ENCODE measurements at places on chromosomes 1 and 21.

- peaks cover 13% of the 10 kb centered on the region for H3K36me3 ChIP-seq
- peak overlapping the region; percentile 7 for H3K4me3 ChIP-seq
- DNase-seq: no peak
- H3K4me1 ChIP-seq: no peaks in the 10 kb centered on the region
Measured at GRCh38 chr1:7420470-7421100, 350.5 kb upstream of the VAMP3 start.

GRCh38 chr1:25647863-25648262, 31.3 kb downstream of the MAN1C1 start:
- no peak for DNase-seq
- H3K27me3 ChIP-seq: peaks cover 7% of the 10 kb centered on the region
- H3K27ac ChIP-seq: peak overlapping the region; percentile 18
- peaks cover 9% of the 10 kb centered on the region for H3K36me3 ChIP-seq

DNA sequence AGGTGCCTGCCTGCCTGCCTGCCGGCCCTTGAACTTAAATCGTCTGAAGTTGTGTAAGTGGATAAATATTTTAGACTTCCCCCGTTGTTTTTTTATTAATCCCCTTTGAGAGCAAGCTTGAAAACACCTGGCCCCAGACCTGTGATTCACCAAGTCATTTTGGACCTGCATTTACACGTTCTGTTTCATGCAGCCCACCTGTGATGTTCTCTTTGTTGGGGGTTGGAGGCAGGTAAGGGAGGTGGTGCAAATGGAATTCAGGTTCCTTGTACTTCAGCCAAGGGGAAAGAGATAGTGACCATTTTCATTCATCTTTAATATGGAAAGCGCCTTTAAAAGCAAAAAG, 1.2 kb downstream of the SLC37A1 start:
- peaks cover 10% of the 10 kb centered on the region for H3K4me1 ChIP-seq
- DNase-seq: no peak
- peak overlapping the region; percentile 42 for H3K27ac ChIP-seq
- H3K36me3 ChIP-seq: peaks cover 6% of the 10 kb centered on the region
- peak overlapping the region; percentile 91 for H3K4me3 ChIP-seq

- H3K27ac ChIP-seq: no peak overlapping the region
- DNase-seq: no peak
- H3K36me3 ChIP-seq: peaks cover 12% of the 10 kb centered on the region
- H3K4me3 ChIP-seq: no peak overlapping the region
Measured at GRCh38 chr1:245829826-245830225, 675.0 kb downstream of the KIF26B start.

- peak overlapping the region; percentile 88 for H3K4me3 ChIP-seq
- peaks cover 4% of the 10 kb centered on the region for H3K27me3 ChIP-seq
- no peak for DNase-seq
- peaks cover 8% of the 10 kb centered on the region for H3K4me1 ChIP-seq
- H3K36me3 ChIP-seq: no peaks in the 10 kb centered on the region
Measured at GRCh38 chr1:32239790-32240139, 7.3 kb upstream of the FAM167B start.

DNA sequence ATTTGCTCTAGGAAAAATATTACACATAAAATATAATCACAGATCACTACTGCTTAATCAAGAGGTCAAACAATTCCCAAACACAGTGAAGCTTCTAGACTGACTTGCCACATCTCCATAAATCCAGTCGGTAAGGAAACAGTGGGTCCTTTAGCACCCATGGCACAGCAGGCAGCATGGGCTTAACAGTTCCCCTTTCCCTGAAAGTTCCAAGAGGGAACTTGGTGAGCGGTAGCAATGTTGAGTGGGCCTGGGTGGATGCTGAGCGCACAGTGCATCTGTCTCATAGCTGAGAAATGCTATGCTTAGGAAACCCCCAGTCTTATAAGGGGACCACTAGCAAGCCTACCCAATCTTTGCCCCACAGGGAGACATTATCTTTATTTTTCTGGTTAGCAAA, 7.8 kb upstream of the CYB5R1 start:
- DNase-seq: no peak
- H3K4me3 ChIP-seq: no peak overlapping the region
- H3K27ac ChIP-seq: no peak overlapping the region
- no peaks in the 10 kb centered on the region for H3K27me3 ChIP-seq
- H3K36me3 ChIP-seq: no peaks in the 10 kb centered on the region

DNA sequence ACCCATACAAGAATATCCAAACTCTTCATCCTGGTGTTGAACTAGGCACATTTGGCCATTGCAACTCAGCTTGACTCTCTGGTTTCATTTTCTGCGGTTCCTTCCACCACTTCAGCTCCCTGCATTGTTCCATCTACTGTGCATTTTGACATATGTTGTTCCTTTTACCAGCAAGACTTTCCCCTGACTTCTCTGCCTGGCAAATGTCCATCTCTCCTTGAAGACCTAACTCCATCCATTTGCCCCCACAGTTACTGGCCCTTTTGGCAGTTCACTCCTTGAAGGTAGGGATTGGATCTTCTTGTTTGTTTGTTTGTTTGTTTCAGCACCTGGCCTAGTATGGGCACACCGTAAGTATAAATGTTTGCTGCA, 8.7 kb downstream of the PADI2 start:
- no peak overlapping the region for H3K27ac ChIP-seq

DNA sequence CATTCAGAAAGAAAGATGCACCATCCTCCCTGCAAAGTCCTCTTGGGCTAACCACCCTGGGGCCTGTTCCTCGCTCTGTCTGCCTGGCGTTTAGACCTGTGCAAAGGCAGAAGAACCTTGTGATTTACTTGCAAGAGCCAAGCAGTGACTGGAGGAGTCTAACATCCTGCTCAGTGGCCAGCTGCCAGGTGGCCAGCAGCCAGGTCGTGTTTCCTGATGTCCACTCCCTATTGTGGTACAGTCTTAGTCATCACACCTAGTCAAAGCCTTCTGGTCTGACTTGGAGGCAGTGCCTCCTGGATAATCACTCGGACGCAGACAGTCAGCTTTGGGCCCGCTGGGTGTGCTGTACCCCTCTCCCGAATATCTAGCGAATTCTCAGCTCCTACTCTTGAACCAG, 118.1 kb downstream of the PGBD5 start:
- H3K4me1 ChIP-seq: no peaks in the 10 kb centered on the region
- H3K27me3 ChIP-seq: peaks cover 4% of the 10 kb centered on the region
- H3K27ac ChIP-seq: no peak overlapping the region
- no peaks in the 10 kb centered on the region for H3K36me3 ChIP-seq

DNA sequence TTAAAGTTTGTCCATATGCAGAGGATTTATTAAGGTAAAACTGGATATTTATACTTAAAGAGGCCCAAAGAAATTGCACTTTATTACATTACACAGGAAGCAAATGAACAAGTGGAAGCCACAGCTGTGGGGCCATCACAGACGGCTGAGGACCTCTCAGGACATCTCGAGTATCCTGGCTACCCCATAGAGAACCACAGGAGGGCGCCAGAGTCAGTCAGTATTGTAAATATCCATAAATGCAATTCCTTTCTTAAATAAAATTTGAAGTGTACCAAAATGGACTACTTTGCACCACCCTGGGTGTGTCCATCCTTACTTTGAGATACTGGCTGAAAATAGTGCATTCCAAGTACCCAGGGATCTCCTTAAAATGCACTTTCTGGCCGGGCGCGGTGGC, 257.2 kb downstream of the MRPL39 start:
- H3K36me3 ChIP-seq: no peaks in the 10 kb centered on the region
- peak; percentile 31 for DNase-seq
- no peak overlapping the region for H3K4me3 ChIP-seq

- DNase-seq: no peak
- H3K4me1 ChIP-seq: peaks cover 17% of the 10 kb centered on the region
- peaks cover 8% of the 10 kb centered on the region for H3K36me3 ChIP-seq
Measured at GRCh38 chr1:243793298-243793697, 56.7 kb downstream of the AKT3 start.

- peaks cover 1% of the 10 kb centered on the region for H3K27me3 ChIP-seq
- no peaks in the 10 kb centered on the region for H3K36me3 ChIP-seq
- H3K4me1 ChIP-seq: peaks cover 4% of the 10 kb centered on the region
- no peak overlapping the region for H3K27ac ChIP-seq
Measured at GRCh38 chr1:117656202-117656641, 50.4 kb downstream of the TENT5C start.

GRCh38 chr1:204348242-204348641, 11.5 kb downstream of the PLEKHA6 start:
- no peak for DNase-seq
- H3K4me3 ChIP-seq: no peak overlapping the region
- H3K27me3 ChIP-seq: peaks cover 2% of the 10 kb centered on the region
- no peaks in the 10 kb centered on the region for H3K36me3 ChIP-seq

- DNase-seq: no peak
- H3K4me1 ChIP-seq: no peaks in the 10 kb centered on the region
- H3K36me3 ChIP-seq: no peaks in the 10 kb centered on the region
- H3K4me3 ChIP-seq: no peak overlapping the region
- no peak overlapping the region for H3K27ac ChIP-seq
Measured at GRCh38 chr1:171611306-171611705, 10.7 kb upstream of the MYOCOS start.

DNA sequence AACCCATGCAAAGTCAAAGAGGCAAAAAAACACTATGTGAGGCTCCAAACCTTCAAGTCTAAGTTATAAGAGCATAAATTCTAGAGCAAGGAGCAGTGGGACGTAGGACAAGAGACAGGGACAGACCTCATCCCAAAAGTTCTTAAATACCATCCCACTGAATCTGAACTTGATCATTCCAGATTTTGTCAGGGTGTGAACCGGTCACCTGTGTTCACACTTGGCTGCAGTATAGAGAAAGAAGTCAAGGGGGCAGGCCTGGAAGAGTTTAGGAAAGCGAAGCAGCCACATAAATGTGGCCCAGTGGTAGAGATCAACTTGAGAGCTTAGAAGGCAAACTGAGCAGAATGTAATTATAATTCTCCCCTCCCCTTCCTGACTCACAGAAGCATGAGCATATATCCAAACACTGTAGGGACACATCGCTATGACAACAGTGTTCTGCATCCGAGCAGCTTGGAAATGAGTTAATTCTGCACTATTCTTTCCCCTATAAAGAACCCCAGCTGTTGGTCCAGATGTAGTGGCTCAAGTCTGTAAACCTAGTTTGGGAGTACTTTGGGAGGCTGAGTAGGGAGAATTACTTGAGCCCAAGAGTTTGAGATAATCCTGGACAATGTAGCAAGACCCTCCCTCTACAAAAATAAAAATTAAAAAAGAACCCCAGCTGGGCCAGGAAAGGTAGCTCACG, 2.7 kb downstream of the AKR7A2 start:
- H3K4me1 ChIP-seq: peaks cover 16% of the 10 kb centered on the region
- H3K27me3 ChIP-seq: peaks cover 15% of the 10 kb centered on the region
- DNase-seq: no peak
